Metanephros (tissue), 2 donors: ENCODE measurements at places on chromosomes 4 and X. TPM values are rescaled to one million over a fixed set of nuclear protein-coding genes. Genes with fewer than 3 reads are reported as not detected.

The SPATA18 gene
- total RNA-seq = 1.9 TPM

The DMRTC1B gene
- 2.5 TPM for total RNA-seq

The TSPAN7 gene
- total RNA-seq = 31.9 TPM

The DGAT2L6 gene
- 0.29 TPM for total RNA-seq

The SLC2A9 gene
- 15.0 TPM for total RNA-seq

The DDIT4L gene
- total RNA-seq = 32.2 TPM
